ENCODE measurements at places on chromosomes 7 and 10.

DNA sequence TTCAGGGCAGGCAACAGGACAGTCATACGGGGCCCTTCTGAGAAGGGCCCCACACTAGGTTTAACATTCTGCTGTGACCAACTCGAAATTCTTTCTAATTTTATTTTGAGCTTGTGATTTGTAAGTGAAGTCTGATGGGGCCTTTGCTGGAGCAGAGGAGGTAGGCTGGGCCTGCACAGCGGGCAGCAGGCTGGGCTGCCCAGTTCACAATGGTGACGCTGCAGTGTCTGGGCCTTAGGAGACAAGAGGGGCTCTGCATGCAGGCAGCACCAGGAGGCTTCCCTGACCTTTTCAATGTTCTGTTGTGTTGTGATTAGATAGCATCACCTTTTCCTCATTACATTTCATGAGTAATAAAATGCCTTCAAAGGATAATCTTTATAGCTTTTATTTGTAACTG lies 175.1 kb downstream of the CXCL12 start:
- DNase-seq: no peak

DNA sequence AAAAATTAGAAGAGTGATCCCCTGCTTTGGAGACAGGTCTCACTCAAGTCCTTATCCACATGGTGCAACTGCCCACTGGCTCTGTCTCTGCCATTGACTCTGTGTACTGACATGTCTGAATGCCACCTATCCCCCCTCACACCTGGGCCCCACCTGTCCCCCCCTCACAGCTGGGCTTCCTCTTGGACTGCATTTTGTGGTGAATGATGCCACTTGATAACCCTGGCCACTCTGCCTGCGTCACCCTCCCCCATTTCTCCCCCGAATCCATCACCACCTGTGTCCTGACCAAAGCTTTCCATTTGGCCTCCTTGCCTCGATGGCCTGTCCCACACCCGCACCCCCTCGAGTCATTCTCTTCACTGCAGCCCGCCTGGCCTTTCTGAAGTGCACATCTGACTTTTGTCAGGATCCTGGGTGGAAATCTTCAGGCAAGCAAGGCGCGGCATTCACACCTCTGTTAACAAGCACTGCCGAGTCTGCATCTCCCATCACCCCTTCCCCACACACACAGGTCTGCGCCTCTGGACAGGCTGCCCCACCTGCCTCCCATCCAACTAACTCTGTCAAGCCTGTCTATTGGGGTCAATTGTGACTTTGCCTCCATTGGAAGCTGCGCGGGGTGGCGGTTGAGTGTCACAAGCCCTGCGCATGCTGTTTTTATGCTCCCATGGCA lies 175.3 kb upstream of the KLF14 start:
- no peak for DNase-seq

DNA sequence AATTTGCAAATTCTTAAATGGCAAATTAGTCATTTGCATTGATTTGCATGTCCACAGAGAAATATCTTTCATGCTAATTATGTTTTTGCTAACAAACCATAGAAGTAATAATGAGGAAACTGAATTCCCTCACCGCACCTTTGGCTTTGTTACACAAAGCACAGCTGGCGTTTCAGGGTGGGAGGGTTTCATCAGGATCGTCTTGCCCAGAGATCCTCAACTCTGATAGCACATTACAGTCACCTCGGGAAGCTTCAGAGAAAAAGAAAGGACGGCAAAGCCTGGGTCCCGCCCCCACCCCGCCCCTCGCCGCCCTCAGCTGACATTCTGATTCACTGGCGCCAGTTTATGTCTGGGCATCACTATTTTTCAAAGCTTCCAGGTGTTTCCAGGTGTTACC lies 119.4 kb downstream of the PTPRN2 start:
- DNase-seq: no peak

- DNase-seq: no peak
Measured at GRCh38 chr7:45660901-45661211, 86.7 kb downstream of the ADCY1 start.

DNA sequence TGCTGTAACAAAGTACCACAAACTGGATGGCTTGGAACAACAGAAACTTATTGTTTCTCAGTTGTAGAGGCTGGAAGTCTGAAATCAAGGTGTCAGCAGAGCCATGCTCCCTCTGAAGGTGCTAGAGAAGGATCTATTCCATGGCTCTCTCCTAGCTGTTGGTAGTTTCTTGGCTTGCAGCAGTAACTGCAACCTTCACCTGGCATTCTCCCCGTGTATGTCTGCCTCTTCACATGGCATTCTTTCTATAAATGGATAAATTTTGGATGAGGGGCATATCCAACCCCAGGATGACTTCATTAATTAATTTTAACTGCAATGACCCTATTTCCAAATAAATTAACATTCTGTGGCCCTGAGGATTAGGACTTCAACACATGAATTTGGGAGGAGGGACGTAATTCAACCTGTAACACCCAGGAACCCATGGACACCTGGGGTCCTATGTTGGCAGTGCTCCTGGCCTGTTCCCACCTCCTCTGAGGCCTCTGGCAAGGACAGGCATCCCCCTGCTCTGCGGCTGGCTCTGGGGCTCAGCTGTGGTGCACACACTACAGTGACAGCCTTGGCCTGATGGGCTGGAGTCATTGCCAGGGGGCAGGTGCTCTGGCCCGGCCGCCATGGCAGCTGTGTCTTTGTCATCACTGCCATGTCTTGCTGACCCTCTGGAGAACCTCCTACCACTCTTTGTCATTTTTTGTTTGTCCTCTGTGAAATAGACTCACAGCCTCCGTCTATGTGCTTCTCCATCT lies 30.8 kb downstream of the LSMEM1 start:
- DNase-seq: no peak
